Activated CD8-positive, alpha-beta memory T cell treated with anti-CD3 and anti-CD28 coated beads for 1 hour (primary cell): ENCODE measurements at places on chromosomes 13 and 19.
A peak's percentile ranks its signal among the peaks of the same experiment; 100 is the strongest.

DNA sequence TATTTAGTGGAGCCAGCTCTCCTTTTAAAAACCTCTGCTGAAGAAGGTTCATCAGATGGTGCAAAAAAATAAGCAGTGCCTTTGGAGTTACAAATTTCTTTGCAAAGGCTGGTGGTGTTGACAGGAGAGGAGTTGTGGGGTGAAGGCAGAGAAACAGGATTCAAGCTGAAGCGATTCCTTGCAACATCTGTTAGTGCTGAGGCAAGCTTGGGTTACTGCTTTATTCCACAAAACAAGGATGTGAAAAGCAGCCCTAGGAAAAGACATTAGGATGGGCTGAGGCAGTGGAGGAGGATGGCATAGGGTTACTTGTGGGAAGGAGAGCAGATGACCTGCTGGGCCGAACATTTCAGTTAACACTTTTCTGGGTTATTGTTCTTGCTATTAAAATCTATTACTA, 390.7 kb downstream of the DLEU7 start:
- no peak for DNase-seq

DNA sequence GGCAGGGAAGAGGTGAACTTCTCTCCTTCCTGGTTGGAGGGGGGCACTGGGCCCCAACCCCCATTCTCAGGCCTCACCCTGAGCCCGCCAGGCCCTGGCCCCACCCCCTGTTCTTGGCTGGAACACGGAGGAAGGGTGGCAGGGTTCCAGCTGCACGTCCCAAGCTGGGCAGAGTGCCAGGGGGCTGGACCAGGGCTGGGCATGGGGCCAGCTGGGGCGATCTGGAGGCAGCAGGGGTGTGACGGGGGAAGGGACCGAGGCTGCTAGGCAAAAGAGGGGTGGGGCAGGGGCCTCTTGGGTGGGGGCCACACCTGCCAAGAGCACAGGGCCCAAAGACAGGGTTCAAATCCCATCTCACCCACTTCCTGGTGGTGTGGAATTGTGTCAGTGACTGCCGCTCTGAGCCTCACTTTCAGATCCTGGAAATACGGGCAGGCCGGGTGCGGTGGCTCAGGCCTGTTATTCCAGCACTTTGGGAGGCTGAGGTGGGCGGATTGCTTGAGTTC, 2.2 kb downstream of the HIF3A start:
- DNase-seq = no peak

GRCh38 chr13:48478391-48478790, 54.5 kb downstream of the RCBTB2 start:
- no peak for DNase-seq

- DNase-seq = peak; percentile 20
Measured at GRCh38 chr13:114063545-114064449, 68.6 kb downstream of the RASA3 start.

- no peak for DNase-seq
Measured at GRCh38 chr13:46899801-46900200, 2.9 kb upstream of the HTR2A start.

- DNase-seq = no peak
Measured at GRCh38 chr13:92177966-92178365, 779.5 kb downstream of the GPC5 start.

DNA sequence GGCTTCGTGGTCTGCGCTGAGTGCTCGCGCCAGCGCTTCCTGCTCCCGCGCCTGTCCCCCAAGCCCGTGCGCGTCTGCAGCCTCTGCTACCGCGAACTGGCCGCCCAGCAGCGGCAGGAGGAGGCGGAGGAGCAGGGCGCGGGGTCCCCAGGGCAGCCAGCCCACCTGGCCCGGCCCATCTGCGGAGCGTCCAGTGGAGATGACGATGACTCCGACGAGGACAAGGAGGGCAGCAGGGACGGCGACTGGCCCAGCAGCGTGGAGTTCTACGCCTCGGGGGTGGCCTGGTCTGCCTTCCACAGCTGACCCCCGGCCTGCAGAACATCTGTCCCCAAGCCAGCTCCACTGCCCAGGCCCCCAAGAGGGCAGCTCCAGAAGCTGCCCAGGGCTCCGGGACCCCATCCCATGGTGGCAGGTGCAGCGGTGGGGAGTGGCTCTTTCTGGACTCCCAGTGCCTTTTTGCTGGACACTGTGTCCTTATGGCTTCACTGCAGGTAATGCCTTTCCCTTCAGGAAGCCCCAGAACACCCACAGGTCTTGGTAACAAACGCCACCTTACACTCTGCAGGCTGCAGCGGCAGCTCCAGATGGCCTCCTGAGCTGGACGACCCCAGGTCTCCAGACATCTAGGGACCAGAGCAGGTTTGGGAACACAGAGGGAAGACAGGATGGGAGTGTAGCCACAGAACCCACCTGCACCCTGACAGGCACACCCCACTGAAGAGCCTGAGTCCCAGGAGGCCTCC, 9.3 kb downstream of the PLEKHF1 start:
- no peak for DNase-seq

DNA sequence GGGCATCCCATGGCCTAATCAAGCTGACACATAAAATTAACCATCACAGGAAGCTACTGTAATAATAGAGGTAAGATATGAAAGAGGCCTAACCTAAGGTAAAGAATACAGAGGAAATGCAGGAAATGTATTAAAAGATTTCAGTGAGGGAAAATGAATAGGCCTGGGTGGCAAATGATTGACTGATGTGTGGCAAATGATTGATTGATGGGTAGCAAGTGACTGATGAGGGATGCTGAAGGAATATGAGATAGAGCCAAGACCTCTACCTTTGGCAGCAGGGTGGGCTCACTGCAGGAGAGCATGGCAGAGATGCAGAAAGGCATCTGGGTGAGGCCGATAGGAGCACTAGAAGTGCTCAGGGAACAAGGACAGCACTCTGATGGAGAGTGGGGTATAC, 172.9 kb downstream of the KCTD12 start:
- DNase-seq = no peak

DNA sequence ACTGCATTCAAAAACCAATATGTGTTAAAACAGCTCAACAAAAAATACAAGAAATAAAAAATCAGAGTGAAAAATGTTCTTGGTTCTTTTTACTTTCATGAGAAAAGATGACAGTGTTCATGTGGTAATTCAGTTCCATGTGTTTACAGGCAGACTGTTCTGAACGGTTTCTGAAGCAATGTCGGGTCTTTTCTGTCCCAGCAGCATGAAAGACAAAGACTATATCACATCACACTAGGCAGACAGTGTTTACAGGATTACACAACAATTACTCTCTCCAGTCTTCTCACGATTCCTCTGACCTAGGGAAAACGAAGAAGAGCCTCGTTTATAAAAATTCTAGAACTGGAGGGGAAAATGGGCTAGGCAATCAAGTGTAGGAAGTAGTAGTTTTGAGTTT, 83.4 kb downstream of the UBL3 start:
- DNase-seq = no peak

DNA sequence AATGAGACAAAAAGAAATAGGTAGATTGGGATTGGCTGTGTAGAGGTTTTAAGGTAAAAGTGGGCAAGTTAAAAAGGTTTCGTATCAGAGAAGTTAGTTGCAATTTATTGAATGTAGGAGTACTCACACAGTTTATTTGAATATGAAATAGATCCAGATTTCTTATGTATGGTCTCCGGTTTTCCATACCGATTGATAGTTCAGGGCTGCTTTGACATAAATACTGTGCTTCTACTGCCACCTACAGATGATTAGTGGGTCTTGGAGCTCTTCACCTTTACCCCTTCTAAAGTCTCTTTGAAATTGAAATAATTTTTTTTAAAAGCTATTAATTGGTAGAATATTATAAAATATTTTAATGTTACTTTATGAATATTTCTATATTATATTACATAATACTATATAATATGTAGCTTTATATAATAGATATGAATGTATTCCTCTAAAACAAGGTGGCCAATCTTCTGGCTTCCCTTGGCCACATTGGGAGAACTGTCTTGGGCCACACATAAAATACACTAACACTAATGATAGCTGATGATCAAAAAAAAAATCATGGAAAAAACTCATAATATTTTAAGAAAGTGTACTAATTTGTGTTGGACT, 7.7 kb upstream of the GPR18 start:
- no peak for DNase-seq

DNA sequence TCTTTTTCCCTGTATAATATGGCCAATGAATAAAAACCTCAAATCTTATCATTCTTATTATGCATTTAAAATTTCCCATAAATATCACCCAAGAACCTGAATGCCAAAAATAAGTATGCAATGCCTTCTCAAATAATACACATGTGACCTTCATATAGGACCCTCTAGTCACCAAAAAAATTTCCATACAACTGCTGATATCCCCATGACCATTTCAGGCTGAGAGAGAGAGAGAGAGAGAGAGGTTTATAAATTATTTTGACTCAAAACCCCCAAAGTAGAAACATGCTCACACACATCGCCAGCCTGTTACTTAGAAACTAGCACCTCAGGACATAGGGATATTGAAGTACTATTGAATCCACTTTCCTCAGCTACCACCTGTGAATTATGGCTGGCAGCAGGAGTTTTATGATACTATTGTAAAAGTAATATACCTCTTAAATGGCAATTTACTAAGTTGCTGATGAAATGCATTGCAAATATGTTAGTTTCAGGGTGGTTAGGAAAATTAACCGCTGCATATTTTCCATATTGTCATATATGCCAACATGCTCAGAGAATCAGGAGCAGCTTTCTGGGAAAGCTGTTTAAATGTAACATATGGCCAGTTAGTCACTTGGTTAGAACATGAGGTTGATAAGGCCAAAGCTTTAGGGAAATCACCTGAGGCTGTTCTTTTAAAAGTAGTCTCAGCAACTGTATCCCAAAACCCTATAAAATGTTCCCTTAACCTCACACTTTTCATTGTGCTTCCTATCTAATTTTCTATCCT, 230.8 kb downstream of the DCT start:
- no peak for DNase-seq

- DNase-seq = no peak
Measured at GRCh38 chr19:18274219-18274780, at the start of gene IQCN. IQCN (minus strand) TSS chr19:18274452; CDS start chr19:18269478, 4,974 bp downstream.

DNA sequence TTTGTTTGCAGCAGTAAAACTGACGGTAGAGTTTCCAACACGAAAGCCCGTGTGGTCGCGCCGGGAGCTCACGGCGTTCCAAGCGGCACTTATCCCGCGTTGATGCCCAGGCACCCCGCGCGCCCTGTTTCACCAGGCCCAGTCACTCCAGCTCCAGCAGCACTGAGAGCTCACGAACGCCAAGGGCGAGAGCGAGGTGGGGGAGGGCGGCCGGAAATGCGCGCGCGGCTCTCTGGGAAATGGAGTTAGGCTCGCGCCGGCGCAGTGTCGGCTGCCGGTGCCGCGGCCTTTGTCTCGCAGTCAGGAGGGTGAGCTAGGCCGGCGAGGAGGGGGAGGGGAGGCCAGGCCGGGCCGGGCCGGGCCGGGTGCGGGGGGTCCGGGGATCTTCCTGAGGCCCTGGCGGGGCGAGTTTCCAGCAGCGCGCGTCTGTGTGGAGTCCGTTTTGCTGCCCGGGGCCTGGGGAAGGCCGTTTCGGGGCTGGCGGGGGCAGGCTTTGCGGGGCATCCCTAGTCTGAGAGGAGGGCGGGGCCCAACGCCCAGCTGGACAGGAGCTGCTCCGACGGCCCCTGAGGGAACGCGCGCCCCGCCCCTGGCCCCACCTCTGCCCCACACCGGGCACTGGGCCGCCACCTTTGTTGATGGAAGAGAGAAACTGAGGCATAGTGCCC, at the start of gene ZNF135:
Gene ZNF135 (plus strand): TSS at position 280 of the 668 bp plus-strand sequence. CDS start 721 bp downstream, outside the sequence.
- peak; percentile 10 for DNase-seq

DNA sequence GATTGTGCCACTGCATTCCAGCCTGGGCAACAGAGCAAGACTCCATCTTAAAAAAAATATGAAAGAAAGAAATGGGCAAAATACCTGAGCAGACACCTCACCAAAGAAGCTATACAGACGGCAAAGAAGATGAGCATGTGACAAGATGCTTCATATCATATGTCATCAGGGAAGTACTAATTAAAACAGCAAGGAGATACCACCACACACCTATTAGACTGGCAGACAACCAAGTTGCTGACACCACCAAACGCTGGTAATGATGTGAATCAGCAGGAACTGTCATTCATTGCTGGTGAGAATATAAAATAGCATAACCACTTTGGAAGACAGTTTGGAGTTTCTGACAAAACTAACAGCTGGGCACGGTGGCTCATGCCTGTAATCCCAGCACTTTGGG, 11.5 kb upstream of the TFDP1 start:
- DNase-seq = no peak

DNA sequence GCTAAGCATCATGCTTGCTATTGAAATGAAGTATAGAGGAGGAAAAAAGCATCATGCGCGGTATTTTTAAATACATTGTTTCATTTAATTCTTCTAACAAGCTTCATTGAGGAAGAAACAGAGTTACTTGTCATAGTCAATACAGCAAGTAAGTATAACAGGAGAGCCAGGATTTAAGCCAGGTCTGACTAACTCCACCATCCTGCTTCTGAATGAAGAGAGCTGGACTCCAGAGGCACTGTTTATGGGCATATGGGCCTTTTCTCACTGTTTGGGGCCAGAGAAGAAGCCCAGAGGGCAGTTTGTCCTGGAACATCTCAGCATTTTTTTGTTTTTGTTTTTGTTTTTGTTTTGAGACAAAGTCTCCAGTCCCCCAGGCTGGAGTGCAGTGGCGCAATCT, 7.9 kb downstream of the SAMD4B start:
- no peak for DNase-seq

- no peak for DNase-seq
Measured at GRCh38 chr19:34600366-34600765, 76.6 kb downstream of the SCGB2B2 start.

DNA sequence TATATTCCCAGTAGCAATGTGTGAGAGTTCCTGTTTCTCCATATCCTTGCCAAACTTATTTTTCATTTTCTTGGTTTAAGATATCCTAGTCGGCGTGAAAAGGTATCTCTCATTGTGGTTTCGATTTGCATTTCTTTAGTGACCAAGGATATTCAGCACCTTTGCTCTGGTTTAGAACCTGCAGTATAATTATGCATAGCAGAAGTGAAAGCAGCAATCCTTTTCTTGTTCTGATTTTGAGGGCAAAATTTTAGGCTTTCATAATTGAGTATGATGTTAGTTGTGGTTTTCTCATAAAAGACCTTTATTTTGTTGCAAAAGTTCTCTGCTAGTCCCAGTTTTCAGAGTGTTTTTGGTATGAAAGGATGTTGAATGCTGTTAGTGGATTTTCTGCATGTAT, 491.0 kb downstream of the FGF9 start:
- DNase-seq = no peak

DNA sequence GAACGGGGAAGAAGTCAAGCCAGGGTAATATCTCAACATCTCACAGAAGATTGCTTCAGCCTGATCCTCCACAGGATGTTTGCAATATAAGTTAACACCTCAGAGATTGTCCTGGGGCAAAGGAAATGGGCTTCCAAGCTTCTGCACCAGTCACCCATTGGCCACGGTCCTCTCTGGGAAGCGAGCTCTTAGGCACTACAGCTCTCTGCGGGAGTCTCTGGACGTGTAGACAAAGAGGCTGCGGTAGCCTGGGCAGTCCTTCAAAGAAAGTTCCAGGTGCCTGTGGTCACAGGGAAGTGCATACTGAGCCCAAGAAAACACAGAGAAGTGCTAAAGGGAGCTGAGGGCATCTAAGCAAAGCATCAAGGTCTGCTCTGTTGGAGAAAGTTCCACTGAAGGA, 805.7 kb downstream of the DIAPH3 start:
- no peak for DNase-seq

- DNase-seq = no peak
Measured at GRCh38 chr19:6272411-6272791, 7.4 kb downstream of the MLLT1 start.

GRCh38 chr19:20513189-20513904, 52.2 kb downstream of the ZNF737 start:
- DNase-seq = no peak

GRCh38 chr13:40052954-40053353, 397.5 kb downstream of the COG6 start:
- no peak for DNase-seq

- no peak for DNase-seq
Measured at GRCh38 chr19:29675650-29676186, 10.5 kb downstream of the PLEKHF1 start.

- no peak for DNase-seq
Measured at GRCh38 chr13:72805676-72806346, 23.9 kb downstream of the PIBF1 start.
